Right cardiac atrium (tissue), 5 donors: ENCODE measurements at places on chromosomes 5 and 9.

GRCh38 chr9:122039234-122039633, 53.9 kb downstream of the TTLL11 start:
- no peak for DNase-seq

DNA sequence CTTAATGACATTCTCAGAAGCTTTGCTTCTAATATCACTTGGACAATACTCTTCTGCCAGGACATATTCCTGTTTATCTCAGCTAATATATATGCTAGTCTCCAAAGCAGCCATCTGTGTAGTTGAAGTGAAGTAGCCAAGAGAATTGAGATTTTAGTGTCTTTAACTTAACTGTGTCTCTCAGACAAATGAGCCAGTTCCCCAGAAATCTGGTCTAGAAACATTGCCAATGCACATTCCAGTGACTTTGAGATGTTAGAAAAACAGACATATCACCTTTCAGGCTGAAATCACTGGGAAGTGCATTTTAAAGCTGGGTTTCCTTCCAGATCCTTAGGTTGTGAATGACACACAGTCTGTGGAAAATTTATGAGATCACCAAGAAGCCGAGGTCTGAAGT, 114.6 kb downstream of the MTX3 start:
- no peak for DNase-seq

- DNase-seq = no peak
These were observed 157.0 kb upstream of the SMIM23 start for GRCh38 chr5:171628633-171628974.

DNA sequence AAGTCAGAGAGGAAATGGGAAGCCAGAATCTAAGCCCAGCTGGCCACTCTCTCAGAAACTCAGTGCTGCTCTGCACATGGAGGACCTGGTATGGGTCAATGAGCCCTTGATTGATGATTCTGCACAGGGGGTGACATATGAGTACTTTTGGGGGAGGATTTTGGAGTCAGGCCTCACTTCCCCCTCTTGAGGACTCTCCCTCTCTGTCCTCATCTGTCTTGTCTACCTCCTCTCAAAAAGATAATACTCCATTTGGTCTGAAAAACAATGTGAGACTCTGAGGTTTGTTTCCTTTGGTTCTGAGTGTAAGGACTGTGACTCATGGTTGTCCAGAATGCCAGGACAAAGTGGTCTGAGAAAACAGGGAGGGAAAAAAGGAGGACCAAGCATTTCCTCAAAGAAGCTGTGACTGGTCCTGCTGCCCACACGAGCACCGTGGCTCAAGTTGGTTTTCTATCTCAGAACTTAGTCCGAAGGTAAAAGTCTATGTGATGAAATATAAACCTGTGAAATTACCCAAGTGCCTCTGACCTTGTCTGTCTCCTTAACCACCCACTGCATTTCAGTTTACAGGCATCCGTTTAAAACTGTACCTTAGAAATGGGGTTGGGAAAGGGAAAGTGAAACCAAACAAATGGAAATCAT, 11.1 kb downstream of the TTC39B start:
- no peak for DNase-seq

DNA sequence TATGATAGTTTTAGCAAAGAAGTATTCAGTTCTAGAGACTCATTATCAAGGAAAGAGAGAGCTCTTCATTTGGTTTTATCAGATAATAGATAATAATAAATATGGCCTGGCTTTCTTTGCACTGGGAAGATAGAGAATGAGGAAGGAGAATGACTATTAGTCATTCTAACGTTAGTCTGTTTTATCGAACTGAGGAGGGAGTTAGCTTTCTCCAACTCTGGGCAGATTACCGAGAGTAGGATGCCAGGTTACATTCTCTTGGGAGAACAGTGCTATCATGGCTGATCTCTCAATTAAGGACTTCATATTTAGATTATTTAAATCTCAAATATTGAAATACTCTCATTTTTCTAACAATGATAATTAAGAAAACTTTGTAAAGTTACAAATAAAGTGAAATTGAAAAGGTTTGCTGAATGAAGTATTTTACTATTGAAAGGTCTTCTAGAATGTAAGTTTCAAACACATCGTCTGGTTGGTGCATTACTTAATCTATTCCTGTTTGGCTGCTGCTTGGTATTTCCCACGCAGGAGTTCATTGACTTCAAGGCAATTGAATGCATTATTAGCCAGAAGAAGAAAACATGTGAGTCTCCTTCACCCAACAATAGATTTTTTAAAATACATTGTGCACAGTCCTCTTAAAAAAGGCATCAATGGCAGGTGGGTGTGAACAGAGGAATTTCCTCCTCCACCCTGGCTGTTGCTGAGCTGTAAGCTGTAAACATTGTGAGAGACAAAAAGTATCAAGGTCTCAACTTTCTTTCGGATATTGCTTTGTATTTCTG, 140.8 kb downstream of the C9orf152 start:
- DNase-seq = no peak

DNA sequence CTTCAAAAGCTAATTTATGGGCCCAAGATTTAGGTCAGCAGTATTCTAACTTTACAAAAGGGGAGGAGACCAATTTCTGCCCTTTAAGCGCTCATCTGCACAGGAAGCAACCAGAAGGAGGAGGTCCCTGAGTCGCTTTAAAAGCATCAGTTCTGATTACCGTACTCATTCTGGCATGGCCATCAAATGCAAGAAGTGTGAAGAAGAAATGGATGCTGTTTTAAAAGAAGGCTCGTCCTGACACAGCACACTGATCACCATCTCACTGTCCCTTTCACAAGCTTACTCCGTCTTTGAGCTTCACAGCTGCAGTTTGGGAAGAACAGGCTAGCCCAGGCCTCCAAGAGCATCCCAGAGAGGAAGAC, 17.5 kb downstream of the ZNF608 start:
- no peak for DNase-seq
